Esophagus squamous epithelium (tissue), 5 donors: ENCODE measurements at places on chromosomes 7 and 10. TPM values are rescaled to one million over a fixed set of nuclear protein-coding genes. Genes with fewer than 3 reads are reported as not detected.

The GPAM gene
- 4.4 TPM for total RNA-seq

The HKDC1 gene
- total RNA-seq, result 1.5 TPM

The RET gene
- total RNA-seq, result 0.04 TPM

The NANOS1 gene
- total RNA-seq, result 0.79 TPM

The DDC gene
- not detected for total RNA-seq
